ENCODE measurements at places on chromosomes 5 and 9.
A peak's percentile ranks its signal among the peaks of the same experiment; 100 is the strongest.

DNA sequence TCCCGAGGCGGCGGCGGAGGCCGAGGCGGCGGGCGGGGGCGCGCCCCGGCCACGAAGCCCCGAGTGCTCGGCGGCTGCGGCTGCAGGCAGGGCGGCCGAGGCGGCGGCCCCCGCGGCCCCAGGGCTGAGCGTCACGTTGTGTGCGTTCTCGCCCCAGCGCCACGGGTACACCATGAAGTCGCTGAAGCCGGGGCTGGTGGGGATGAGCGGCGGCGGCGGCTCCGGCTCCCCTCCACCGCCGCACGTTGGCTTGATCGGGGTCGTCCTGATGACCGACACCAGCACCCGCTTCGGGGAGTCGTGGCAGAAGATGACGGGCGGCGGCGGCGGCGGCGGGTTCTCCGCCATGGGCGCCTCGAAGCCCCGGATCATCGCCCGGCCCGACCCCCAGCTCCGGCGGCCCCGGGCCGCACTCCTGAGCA lies 498 bp downstream of the ZNF367 start:
- DNase-seq: no peak

DNA sequence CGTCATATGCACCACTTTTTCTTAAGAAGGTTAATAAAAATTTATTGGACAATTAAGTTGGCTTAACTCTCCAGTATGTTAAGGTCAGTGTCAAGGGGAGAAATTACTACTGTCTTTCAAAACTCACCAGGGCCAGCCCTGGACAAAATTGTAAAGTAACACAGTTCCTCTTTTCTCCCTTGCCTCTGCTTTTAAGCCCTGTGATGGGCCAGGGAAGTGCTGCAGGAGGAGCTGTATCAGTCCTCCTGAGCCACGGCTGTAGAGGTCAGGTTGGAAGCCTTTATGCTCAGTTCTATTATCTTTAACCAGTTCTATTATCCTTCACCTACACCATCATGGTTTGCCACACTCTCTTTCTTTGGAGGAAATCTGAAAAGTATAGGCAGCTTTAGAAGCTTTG lies 11.5 kb upstream of the PPP2R2B start:
- no peak for DNase-seq

DNA sequence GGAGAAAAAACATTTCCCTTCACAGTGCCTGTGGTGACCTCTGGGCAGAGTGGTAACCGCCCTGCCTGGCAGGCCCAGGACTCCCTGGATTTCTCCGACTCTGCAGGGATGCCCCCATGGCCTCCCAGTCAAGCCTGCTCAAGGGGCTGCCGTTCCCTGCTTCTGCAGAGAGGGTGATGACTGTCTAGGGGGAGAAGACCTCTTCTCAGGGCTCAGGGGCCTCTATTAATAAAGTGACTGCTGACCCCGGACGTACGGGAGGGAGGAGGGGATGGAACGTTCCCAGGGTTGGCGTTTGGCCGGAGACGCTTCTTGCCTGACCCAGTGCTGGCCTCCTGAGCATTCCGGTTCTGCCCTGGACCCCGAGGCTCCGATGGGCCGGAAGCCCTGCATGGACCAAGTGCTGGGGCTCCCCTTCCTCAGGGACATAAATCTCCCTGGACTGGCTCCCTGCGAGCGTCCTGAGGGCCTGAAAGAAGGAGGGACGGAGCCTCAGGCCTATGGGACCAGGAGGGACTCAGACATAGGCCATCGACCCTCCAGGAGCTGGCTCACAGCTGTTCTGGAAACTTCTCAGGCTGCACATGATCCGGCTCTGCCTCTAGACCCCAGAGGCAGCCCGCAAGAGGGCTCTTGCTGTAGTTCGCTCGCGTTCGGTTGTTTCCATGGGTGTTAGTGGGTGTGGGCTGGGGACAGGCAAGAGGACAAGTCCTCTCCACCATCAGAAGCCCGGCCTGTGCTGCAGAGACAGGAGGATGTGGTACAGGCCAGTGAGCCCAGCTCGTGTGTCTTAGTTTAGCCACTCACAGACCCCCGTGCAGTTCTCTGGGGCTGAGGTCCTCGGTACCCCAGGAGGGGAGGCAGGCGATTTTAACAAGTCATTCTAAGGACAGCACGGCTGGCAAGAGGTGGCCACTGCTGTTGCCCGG lies 8.1 kb upstream of the RNU6ATAC start:
- no peak for DNase-seq

- DNase-seq: no peak
These were observed 11.6 kb downstream of the TMOD1 start for GRCh38 chr9:97512966-97513560.

DNA sequence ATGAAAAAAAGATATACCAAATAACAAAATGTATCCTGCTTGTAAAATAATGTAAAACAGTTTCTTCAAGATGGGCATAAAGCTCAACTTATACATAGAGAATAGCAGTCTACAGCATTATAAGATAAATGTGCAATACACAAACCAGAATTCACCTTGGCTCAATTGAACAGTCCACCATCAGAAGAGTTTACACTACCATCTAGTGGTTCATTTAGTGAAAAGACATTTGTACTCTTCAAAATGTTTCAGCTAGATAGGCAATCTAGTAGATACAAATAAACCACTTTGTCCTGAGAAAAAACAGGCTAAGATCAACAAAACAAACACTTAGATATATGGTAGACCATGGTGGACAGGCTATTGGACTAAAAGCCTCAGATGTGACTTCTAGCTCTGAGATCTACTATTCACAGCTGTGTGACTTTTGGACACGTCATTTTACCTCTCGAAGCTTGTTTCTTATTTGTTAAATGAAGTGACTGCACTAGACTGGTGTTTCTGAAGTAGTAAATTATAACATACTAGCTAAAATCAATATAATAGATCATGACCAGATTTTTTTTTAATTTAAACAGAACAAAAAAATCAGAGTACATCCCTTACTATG lies 22.1 kb upstream of the TPD52L3 start:
- peak; percentile 18 for DNase-seq

DNA sequence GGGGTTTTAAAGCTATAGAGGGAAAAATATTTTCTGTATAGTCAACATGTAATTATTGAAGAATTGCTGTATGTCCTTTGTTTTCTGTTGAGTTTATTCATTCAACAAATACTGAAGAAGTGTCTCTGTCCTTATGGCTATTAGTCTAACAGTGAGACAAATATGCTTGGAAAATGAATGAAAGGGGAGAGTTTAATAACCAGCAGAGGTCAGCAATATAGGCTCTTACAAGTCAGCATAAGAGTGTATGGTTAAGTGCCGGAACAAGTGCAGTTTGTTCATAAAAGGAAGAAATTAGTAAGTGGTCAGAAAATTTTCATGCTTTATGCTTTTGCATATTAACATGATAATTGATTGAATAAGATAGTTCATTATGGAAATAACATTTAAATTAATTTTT lies 3.6 kb downstream of the SCAMP1 start:
- DNase-seq: no peak

GRCh38 chr5:174744896-174745295 lies 20.5 kb downstream of the MSX2 start:
- DNase-seq: no peak

- DNase-seq: no peak
These were observed 9.7 kb upstream of the RNU6ATAC start for GRCh38 chr9:134174073-134174449.

DNA sequence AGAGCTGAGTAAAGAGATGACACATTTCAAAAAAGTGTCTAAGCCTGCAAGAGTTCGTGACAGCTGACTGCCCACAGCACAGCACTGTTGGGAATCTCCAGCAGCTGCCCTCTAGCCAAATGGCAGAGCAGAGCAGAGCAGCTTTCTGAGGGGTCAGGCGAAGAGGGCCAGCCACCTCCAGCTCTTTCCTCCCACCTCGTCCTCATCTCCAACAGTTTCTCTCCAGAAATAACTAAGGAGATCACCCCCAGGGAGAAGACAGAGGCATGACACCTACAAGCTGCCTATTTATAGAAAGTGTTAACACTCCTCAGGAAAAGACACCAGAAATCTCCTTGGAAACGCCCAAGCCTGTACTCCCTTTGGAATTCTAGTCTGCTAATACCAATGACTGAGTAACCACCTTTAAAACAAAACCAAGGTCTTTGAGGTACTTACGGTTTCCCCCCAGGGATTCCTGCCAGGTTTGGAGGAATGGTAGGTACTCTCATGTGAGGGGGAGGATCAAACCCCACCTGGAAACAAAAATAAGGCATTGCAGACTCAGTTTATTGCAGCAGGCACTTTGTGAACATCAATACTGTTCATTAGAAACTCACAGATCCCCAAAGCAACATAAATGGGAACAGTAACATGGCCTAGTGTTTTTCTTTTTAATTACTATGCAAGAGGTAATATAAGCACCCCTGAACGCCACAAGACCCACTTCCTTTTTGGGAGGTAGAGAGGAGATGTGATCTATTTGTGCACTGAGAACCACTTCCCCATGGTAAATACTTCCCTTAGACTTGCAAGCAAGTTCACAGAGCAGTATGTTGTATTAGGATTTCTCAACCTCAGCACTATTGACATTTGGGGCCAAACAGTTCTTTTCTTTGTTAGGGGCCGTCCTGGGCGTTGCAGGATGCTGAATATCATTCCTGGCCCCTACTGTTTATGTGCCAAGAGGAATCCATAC lies 79.3 kb downstream of the TLE1 start:
- no peak for DNase-seq

DNA sequence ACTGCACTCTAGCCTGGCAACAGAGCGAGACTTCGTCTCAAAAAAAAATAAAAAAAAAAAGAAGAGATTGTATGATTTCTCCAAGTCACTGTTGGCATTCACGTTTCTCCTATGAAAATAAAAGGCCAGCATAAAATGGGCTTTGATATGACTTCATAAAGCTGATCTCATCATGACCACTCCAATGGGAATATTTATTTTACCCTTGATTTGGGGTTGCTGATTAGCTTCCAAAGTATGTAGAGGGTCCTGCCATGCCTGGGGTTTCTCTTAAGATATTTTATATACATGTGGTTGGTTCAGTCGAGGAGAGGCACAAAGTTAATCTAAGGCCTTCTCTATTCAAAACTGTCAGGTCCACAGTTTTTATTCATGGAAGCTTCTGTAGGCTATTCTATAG lies 247.0 kb upstream of the TNC start:
- no peak for DNase-seq

- DNase-seq: no peak
These were observed 1371.0 kb upstream of the DMAC1 start for GRCh38 chr9:9170439-9171134.

GRCh38 chr9:79877943-79878602 lies 306.3 kb downstream of the TLE4 start:
- DNase-seq: no peak

DNA sequence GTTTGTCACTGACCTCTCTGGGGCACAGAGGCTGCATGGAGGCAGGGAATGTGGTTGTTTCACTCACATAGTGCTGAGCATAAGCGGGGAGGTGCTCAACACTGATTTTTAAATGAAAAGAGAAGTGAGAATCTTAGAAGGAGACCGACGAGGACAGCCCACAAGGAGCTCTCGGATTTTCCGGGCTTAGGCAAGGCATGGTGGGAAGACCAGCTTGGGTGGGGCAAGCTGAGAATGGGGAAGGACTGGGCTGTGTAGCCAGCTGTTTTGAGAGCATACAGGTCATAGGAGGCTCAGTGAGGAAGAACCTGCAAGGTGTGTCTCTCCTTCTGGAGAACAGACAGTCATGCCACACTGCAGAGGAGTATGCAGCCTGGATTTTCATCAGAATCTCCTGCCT lies 86.0 kb upstream of the TNFSF8 start:
- DNase-seq: no peak

GRCh38 chr5:1151316-1151715 lies 39.5 kb upstream of the SLC12A7 start:
- no peak for DNase-seq
